NCI-H187 treated with DMSO at 0.1 percent for 48 hours (cell line): ENCODE measurements at places on chromosomes 6 and 20.

DNA sequence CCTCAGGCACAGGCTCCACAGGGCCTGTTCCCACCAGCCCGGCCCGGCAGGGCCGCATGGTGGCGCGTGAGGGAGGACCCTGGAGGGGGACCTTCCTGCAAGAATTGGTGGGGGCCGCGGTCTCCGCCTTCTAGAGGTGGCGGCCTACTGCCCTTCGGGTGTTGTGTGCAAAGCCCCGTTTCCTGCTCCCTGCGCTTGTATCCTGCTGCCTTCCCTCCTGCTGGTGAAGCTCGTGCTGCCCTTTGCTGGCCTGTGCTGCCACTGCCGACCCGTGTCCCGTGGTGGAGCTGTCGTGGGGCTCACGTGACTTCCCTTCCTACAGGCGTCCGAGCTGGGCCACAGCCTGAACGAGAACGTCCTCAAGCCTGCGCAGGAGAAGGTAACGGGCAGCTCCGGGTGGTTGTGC, 8.4 kb upstream of the COL20A1 start:
- no peak for DNase-seq

DNA sequence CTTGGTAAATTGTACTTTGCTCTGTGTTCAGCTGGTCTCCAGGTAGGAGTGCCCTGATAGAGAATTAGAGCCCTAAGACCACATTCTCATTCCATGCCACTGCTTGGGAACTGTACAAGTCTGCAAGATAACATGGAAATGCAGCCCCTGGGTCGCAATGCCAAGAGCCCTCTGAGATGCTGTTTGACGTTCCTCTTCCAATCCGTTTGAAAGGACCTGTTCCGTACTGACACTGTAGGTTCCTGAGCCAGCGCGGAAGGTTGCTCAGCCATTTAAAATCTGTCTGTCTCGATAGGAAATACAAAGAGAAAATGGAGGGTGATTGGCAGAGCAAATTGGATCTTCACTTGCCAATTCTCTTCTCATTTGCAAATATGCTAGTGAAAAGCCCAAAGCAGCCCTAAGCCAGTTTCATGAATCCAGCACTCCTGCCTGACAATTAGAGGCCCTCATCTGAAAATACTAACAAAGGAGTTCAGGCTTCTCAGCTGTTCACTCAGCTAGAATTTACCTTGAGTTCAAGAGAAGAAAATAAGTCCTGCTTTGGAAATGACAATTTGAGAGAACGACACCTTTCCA, 100.6 kb upstream of the AFDN start:
- no peak for DNase-seq

- DNase-seq: no peak
Measured at GRCh38 chr6:100134297-100134696, 140.3 kb upstream of the MCHR2 start.

DNA sequence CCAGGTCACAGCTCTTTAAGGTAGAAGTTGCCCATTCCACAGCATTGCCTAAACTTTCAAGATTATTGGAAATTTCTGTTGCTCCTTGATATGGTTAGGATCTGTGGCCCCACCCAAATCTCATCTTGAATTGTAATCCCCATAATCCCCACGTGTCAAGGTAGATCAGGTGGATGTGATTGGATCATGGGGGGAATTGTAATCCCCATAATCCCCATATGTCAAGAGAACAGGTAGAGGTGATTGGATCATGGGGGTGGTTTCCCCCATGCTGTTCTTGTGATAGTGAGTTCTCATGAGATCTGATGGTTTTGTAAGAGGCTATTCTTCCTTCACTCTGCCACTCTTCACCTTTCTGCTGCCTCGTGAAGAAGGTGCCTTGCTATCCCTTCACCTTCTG, 327.4 kb upstream of the MAP3K7 start:
- no peak for DNase-seq

- no peak for DNase-seq
Measured at GRCh38 chr6:79031821-79032590, 46.0 kb downstream of the PHIP start.

GRCh38 chr6:151096255-151096612, 143.5 kb upstream of the AKAP12 start:
- DNase-seq: no peak

- DNase-seq: no peak
Measured at GRCh38 chr20:24376311-24377099, 92.9 kb upstream of the SYNDIG1 start.

DNA sequence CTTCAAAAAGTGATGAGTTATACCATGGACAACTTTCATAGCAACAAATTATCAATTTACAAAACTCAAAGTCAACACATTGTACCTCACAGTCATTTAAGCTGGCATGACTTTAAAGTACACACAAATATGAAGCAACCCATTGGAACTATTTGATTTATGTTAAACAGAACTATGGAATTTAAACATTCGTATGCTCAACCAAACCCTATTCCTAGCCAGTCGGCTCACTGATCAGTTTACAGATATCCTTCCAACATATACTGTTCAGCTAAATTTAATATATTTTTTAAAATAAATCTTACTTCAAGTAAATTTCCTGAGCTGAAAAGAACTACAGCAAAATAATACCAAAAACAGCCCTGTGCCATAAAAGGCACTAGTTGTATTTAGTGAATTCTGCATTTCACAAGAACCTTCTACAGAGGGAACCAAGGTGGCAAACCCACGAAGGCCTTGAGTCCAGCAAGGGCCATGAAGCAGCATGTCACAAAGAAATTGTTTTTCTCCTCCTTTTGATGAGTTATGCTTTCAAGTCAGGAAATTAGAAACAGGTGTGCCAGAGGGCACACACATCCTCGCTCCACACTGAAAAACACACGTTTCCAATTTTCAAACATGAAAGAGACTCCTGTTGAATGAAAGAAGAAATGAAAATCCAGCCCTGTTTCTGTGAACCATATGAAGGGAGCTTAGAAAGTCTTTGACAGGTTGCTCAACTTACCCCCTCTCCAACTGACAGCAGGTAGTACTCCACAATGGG, 122.8 kb downstream of the TASP1 start:
- DNase-seq: no peak

GRCh38 chr6:90194371-90194841, 102.2 kb downstream of the BACH2 start:
- DNase-seq: no peak

GRCh38 chr20:4585104-4585753, 136.5 kb upstream of the PRND start:
- no peak for DNase-seq

DNA sequence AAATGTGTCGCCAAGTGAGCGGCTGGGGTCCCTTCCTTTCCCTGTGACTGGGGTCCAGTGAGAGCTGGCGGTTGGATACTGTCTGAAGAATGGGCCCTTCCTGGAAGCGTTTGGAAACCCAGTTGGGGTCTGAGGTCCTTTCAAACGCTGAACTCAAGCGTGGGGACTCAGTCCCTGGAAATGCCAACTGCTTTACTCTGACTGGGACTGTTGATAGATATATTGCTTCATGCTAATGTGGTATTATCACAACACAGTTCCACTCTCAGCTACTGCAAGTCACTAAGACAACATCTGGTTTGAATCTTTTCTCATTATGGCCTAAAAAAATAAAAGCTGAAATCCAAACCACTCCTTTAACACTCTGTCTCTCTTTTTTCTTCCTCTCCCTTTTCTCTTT, 23.7 kb upstream of the PSMF1 start:
- no peak for DNase-seq

DNA sequence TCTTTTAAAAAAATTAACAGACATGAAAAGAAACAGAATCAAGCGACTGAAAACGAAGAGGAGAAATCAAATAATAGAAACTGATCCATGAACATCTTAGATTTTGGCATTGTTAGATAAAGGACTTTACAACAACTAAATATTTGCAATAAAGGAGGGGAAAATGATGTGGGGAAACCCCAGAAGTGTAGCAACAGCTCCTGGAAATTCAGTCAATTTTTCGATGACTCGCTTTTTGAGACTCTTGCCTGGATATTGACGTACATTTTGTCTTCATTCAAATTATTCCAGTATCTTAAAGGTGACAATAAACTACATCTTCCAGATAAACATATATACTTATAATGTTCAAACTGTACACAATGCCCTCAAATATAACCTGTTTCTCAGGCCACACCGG, 44.1 kb downstream of the ADGB start:
- no peak for DNase-seq

- no peak for DNase-seq
Measured at GRCh38 chr6:133892813-133893691, 4.1 kb downstream of the TCF21 start.

DNA sequence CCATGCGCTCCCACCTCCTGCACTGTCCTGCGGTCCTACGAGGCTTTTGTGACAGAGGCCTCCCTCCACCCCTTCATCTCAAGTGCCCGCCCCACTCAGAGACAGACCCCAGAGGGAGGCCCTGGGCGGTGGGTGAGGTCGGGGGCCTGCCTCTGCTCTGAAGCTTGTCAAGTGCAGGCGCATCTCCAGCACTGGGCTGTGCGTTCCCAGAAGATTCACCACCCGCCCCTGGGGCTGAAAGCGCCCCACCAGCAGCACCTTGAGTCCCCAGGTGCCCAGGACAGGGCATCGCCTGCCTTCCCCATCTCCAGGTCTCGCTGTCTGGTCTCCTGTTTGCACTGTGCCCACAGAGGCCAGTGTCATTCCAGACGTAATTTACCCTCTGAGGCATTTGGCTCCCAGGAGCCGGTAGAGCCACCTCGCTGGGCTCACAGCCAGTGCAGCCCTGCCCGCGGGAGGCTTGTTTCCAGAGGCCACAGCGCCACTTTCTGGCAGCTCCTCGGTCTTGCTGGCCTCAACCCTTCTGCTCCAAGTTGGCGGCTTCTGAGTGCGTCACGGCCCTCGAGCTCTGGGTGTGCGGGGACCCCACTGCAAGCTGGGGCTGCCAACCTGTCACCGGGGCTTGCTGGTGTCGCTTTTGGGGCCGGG, 191.1 kb downstream of the TAF4 start:
- no peak for DNase-seq

GRCh38 chr6:123393331-123393730, 243.4 kb downstream of the TRDN start:
- peak; percentile 71 for DNase-seq

GRCh38 chr20:10553326-10553984, 118.3 kb downstream of the SLX4IP start:
- peak; percentile 29 for DNase-seq

GRCh38 chr6:146985111-146985510, 219.1 kb upstream of the STXBP5 start:
- no peak for DNase-seq

- no peak for DNase-seq
Measured at GRCh38 chr20:63778857-63779256, 39.3 kb downstream of the SLC2A4RG start.

GRCh38 chr6:37954791-37955190, 135.3 kb downstream of the ZFAND3 start:
- no peak for DNase-seq

GRCh38 chr6:160750276-160750689, 48.2 kb downstream of the PLG start:
- DNase-seq: no peak

DNA sequence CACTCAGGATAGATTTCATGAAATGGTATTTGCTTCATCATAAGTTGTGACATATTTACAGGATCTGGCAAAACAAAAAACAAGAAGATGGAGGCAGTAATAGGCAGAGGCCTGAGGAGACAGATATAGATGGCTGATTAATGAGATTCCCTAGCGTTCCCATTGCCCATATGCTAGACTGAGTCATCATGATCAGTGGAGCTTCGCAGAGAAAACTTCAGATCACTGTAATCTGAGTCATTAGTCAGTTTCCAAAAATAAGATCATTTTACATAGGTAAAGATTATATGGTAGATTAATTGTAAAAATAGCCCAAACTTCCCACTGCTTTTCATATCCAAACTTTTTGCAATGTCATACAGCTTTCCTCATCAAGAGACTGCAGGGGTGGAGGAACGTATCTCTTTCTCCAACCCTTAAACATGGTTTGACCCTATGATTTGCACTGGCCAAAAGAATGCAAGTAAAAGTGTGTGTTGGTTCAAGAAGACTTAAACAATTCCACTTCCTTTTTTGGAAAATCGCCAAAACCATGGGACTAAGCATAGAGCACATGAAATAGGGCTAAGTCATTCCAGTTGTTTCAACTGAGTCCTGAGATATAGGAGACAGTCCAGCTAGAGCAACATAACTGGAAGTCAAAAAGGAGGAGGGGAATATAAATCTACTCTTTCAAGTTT, 626.0 kb downstream of the RNF144B start:
- DNase-seq: no peak

GRCh38 chr6:14274546-14275492, 157.2 kb downstream of the CD83 start:
- no peak for DNase-seq

- no peak for DNase-seq
Measured at GRCh38 chr6:156806155-156806554, 29.0 kb downstream of the ARID1B start.

GRCh38 chr20:19659448-19659847, 98.6 kb upstream of the RIN2 start:
- no peak for DNase-seq

DNA sequence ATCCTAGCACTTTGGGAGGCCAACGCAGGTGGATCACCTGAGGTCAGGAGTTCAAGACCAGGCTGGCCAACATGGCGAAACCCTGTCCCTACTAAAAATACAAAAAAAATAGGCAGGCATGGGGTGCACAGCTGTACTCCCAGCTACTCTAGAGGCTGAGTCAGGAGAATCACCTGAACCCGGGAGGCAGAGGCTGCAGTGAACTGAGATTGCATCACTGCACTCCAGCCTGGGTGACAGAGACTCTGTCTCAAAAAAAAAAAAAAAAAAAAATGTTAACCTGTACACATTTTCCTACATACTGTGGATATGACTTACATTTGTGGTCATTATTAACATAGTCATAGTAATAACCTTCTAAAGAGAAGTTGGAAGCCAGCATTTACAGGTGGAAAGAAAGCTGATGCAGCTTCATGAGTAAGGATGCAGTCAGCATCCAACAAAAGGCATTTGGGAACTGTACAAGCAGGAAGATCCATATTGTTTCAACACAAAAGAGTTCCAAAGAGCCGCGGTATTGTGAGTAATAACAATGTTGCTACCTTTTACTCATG, 186.2 kb downstream of the GPX5 start:
- no peak for DNase-seq

DNA sequence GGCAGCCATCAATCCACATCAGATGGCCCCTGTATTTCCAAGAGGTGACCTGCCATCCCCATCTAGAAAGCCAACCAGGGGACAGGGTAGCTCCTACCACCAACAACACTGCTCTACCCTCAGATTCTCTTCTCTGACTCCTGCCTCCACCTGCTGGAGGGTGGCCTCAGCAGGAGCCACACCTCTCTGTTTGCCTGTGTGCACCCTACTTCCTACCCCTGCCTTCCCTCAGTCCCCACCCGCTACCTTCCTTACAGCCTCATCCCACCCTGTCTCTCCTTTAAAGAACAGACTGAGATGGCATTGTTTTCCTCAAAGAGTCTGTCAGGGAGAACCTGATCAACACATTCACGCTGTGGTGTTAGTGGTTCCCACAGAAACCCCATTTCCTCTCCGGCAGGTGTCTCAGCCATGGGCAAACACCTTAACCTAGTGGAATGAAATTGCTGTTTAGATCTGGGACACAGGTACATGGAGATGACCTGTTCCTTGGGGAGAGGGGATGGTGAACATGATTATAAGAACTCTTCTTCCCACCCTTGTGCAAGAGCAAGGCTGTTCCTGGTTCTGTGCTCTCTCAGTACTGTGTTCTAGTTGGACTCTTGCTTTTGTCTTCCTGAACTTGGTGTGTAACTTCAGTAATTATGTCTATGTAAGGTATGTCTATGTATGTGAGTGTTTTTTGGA, 1.8 kb downstream of the ENTPD6 start:
- DNase-seq: no peak

GRCh38 chr20:13791540-13792459, 7.0 kb downstream of the NDUFAF5 start:
- DNase-seq: no peak

GRCh38 chr6:32974016-32974333, 5.6 kb downstream of the BRD2 start:
- DNase-seq: no peak

GRCh38 chr6:162999575-163000285, 272.0 kb downstream of the PACRG start:
- no peak for DNase-seq
